ENCODE measurements at places on chromosomes 3 and 15.

GRCh38 chr3:124802702-124803101, 72.5 kb downstream of the UMPS start:
- no peak for DNase-seq

GRCh38 chr15:89367485-89368451, 33.1 kb upstream of the POLG start:
- DNase-seq: no peak

- DNase-seq: no peak
These were observed 11.7 kb downstream of the EDEM1 start for GRCh38 chr3:5198986-5199731.

DNA sequence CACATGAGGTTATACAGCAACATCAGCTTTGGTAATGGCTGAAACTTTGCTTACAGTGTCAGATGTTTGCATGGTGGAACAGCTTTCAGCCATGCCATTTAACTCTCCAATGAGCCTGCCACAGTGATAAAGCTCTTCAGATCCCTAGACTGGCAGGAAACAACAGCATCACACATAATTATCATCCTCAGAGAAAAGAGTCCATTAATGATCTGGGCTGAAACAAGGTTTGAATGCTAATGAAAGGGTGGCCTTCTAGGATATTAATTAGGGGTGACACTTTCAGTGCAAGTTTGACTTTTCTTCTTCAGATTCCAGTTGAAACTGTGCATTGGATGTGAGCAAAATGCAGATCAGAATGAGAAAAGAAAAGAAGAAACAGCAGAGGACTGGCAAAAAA, 166.6 kb downstream of the IGSF11 start:
- DNase-seq: no peak

DNA sequence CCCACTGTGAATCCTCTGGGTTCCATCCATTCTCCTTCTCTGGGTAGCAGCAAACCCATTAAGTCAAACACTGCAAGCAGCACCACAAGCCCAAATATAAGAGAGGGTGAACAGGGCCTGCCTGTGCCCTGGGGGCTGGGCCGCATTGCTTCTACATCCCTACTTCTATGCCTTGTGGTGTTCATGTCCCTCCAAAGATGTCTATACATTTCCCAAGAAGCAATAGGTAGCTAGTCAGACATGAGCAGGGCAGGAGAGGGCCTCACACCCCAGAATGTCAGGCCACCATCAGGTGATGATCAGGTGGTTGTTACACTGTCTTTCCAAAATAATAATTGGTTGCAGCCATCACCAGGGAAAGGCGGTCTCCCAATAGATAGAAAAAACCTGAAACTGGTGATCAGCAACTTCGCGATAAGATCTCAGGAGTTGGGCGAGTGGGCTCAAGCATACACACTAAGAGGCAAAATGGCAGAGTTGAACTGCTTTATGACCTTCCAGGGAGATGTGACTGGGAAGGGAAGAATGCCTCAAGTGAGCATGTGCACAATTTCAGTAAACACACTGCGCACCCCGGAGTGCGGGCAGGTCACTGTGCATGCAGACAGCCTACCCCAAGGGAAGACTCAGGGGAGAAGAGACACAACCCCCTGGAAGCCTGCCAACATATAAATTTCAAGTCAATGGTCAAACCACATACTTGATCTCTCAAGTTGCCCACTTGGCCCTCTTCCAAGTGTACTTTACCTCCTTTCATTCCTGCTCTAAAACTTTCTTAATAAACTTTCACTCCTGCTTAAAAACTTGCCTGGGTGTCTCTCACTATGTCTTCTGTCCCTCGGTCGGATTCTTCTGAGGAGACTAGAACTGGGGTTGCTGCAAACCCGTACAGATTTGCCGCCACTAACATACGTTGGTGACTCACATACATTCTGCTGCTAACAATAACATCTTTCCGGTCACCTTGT, 39.9 kb downstream of the KLF15 start:
- DNase-seq: no peak

GRCh38 chr3:31165399-31165860, 271.0 kb upstream of the GADL1 start:
- no peak for DNase-seq

GRCh38 chr3:99789011-99789721, 28.5 kb upstream of the CMSS1 start:
- no peak for DNase-seq
